HuH-7.5 (cell line): ENCODE measurements at places on chromosomes 16 and 17.
A peak's percentile ranks its signal among the peaks of the same experiment; 100 is the strongest.

DNA sequence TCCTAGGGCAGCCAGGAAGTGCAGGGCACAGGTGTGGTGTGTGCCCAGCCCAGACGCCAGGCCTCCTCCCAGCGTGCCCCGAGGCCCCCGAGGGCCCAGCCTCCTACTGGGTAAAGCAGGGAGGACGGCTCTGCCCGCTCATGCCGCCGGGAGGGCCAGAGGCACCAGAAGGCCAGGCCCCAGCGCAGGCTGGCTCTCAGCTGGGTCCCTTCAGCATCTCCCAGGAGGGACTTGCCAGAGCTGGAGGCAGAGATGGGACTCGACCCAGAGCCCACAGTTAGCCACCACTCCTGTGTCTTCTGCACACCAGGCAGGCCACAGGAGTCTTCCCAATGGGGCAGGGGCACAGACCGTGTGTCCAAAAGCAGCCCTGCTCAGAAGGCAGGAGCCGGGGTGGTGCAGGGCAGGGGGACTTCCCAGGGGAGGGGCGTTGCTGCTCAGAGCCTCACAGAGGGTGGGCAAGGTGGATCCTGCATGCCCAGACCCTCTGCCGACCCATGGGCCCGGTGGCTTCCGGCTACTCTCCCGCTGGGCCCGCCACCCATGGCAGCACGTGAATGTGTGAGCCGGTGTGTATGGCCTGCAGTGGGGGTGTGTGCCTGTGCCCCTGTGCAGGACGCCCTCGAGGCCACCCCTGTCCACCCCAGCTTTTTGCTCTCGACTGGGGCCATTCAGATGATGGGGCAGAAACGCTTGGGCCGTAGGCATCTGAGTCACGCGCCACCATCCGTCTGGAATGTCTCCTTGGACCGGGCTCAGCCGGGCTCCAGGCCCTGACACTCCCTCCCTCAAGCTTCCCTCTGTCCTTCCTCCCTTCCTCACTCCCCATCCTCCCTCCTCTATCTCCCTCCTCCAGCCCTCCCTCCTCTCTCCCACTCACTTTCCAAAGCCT lies 5.7 kb upstream of the ZNF469 start:
- DNase-seq, result no peak

DNA sequence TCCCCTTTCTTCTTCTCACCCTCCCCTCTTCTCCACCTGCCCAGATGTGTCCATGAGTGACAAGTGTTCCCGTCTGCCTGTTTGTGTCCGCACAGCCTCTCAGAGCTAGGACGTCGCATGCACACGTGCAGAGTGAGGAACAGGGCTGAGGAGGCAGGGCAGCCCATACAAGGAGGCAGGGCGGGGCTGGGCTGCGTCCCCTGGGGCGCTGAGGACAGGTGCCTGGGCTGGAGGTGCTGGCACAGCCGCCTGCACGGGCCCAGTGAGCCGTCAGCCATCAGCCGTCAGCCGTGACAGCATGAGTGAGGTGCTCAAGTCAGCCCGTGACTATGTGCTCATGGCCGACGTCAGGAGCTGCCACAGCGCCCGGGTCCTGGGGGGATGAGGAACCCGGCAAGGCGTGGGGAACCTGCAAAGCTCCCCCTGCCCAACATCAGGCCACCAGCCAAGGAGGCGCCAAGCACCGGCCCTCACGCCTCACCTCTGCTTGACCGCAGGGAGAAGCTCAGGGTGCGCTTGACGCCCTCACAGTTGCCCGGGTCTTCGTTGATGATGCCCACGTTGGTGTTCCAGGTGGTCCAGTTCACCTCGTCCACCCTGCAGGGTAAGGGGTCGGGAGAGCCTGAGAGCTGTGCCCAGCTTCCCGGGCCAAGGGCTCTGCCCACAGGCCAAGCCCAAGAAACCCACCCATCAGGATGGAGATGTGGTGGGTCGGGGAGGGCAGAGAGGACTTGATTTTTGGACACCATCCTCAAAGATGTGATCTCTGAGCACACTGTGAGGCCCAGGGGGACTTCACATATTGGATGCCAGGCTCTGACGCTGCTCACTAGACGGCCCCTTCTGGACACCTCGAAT lies 13.7 kb upstream of the TRPV3 start:
- no peak for DNase-seq

DNA sequence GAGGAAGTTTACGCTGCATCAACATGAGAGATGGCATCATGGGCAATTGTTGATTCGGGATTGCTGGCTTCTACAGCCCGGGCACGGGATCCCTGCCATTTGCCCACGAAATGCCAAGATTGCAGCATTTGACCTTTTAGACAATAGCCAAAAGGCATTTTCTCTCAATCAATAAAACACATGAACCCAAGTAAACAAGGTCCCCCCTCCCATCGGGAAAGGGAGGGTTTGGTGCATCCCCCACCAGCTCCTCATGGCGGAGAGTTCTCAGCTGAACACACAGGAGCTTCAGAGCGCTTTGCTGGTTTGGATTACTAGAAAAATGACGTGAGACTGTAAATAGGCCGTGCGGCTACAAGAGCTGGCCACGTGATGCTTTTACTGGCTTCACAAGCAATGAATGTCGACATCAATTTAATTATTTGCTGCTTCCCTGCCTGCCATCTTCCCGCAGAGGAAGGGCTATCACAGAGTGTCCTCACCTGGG lies 147.6 kb downstream of the C16orf95 start:
- no peak for DNase-seq

DNA sequence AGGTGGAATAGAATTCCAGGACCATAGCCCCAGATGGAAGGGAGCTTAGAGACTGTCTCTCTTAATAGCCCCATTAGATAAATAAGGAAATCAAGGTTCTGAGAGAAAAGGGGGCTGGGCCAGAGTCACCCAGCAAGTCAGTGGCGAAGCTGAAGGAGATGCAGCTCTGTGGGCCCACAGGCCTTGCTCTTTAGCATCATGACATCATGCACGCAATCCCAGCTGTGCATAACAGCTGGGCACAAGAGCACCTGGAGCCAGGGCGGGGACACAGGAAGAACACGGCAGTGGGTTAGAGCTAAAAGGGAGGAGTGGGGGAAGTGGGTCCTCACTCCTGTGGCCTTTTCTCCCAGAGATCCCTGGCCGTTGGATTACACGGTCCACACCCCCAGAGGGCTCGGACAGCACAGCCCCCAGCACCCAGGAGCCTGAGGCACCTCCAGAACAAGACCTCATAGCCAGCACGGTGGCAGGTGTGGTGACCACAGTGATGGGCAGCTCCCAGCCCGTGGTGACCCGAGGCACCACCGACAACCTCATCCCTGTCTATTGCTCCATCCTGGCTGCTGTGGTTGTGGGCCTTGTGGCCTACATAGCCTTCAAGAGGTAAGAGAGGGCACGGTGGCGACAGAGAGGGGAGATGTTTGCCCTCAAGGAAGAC lies 15.1 kb downstream of the NGFR start:
- DNase-seq, result no peak

GRCh38 chr17:45218895-45219661 lies 2.6 kb upstream of the FMNL1 start:
- peak; percentile 83 for DNase-seq

DNA sequence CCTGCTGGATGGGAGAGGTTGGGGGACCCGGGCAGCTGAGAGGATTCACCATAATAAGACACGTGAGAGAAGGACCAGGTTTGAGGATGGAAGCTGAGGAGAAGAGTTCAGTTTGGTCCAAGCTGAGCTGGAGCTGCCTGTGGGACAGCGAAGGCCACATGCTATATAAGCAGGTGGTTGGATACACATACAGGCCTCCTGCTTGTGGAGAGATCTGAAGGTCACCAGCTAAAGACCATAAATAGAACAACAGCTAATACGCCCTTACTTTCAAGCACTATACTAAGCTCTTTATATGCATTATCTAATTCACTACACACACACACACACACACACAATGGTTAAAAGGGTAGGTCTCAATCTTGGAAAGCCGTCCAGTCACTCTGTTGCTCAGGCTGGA lies 32.1 kb downstream of the DUSP14 start:
- no peak for DNase-seq

- DNase-seq, result no peak
Observed at GRCh38 chr16:85720302-85720637, 30.6 kb downstream of the C16orf74 start.

DNA sequence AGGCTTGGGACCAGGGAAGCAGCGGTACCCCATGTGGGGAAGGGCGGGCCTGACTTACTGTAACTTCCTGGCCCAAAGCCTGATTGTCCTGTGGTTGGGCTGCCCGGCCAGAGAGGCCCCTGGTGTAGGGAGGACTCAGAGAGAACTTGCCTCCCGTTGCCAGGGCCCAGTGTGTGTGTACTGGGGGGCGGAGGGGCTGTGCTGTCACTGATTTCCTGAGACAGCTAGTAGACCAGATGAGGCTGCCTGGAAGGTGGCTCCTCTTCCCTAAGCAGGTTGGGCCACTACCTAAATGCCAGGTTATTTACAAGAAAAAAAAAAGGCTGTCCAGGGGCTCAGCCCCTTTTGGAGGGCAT lies 16.7 kb downstream of the SOCS3 start:
- DNase-seq, result no peak

DNA sequence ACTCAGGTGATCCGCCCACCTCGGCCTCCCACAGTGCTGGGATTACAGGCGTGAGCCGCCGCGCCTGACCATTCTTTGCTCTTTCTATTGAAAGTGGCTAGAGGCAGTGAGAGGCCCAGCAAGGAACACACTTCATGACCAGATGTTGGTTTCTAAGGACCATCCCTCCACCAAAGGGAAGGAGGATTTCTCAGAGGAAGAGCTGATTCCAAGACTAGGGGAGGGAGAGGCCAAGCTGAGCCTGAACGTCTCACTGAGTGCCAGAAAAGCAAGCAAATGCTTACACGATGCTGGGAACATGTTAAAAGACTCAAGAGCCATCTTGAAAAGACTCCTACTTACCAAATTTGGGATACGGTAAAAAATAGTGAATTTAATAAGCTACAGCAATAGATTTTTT lies 79.2 kb downstream of the MRM3 start:
- no peak for DNase-seq

GRCh38 chr16:31476303-31477219 lies 4.6 kb downstream of the TGFB1I1 start:
- DNase-seq, result peak; percentile 86

DNA sequence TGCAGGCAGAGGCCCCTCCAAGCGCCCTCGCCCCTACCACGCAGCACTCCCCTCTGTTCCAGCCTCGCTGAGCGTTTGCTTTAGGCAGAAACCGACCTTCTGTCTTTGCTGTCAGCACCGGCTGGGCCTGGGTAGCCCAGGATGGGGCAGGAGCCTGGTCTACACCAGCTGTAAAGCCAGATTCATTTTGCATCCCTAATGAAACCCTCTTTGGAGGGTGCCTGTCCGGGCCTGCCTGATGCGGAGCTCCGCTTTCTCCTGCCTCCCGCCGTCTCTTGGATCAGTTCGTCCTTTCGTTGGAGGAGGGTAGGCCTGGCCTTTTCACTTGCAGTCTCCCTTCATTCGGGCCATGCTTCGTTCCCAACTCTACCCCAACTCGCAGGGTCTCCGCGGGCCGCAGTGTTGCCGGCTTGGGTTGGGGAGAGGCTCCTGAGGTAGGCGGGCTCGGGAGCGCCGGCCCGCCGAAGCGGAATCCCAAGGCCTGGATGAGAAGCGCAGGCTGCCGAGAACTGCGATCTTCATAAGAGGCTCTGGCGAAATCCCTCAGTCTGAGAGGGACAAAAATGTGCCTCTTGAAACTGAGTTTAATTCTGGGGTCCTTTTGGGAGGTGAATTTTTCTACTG lies 4.8 kb upstream of the HOXB8 start:
- DNase-seq, result no peak

DNA sequence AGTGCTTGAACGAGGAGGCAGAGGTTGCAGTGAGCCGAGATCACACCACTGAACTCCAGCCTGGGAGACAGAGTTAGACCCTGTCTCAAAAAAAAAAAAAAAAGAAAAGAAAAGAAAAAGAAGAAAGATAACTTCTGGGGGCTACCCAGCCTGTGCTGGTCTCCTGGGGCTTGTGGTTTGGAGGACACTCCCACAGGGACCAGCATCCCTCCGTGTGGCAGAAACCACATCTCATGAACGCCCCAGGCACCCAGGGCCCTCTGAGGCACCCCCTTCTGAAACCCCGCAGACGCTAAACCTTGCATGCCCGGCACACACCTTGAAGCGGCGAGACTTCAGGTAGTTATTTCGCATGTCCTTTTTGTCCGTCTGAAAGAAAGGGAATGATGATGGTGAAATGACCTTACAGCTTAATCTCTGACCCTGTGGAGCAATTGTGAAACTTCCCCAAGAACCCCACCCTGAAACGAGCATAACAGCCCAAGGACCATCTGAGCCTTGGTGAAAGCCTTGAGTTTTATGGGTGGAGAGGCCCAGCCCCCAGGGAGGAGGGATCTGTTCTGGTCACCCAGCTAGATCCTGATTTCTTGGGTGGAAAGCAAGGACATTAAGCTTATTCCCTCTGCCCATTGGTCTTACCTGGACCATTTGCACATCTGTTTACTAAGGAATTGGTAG lies 55.0 kb downstream of the CNGB1 start:
- DNase-seq, result no peak

- DNase-seq, result no peak
Observed at GRCh38 chr17:17236295-17237025, 508 bp downstream of the FLCN start.

- DNase-seq, result no peak
Observed at GRCh38 chr17:75848523-75849278, 4.5 kb upstream of the UNC13D start.

DNA sequence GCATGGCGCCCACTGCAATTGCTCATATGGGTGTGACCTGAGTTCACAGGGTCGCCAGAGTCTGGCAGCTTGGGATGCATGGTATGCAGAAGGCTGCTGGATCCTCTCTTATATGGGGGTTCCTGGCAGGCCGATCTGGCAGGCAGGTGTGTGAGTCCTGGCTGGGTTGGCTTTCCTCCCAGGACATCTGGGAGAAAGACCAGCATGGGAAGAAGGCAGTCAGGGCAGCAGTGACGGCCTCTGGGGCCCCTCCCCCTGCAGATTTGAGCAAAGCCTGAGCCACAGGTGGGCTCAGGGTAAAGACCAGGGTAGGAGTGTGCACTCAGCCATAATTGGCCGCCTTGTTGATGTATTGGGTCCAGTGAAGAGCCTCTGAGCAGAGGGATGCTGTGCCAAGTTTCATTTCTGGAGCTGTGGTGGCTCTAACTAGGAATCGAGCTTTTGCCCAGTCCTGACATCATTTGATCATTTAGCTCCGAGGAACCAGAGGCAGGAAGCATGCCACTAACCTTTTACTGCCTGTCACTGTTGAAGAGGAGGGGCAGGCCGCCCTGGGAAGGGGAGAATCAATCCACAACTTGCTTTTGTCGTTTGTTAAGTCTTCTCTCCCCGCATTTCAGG lies 174.3 kb downstream of the CCDC182 start:
- DNase-seq, result no peak

- DNase-seq, result no peak
Observed at GRCh38 chr17:55198690-55199370, 65.9 kb upstream of the HLF start.

GRCh38 chr16:87086156-87086555 lies 231.0 kb downstream of the C16orf95 start:
- no peak for DNase-seq

DNA sequence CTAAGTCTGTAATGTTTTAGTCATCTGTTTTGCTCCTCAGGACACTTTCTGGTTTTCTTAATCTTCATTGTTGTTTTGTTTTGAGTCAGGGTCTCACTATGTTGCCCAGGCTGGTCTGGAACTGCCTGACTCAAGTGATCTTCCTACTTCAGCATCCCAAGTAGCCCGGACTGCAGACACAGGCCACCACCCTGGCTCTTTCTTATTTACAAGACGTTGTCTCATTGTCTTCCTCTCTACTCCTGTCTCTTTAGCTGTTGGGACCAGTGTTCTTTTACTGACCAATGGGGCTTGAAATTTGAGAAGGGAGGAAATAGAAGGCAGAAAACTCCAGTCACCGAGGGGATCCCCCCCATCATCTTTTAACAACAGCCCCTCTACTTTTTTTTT lies 1.2 kb downstream of the SCPEP1 start:
- DNase-seq, result no peak
